Sciatic nerve (tissue), 2 donors: ENCODE measurements at places on chromosomes 16 and 17.
A peak's percentile ranks its signal among the peaks of the same experiment; 100 is the strongest.

DNA sequence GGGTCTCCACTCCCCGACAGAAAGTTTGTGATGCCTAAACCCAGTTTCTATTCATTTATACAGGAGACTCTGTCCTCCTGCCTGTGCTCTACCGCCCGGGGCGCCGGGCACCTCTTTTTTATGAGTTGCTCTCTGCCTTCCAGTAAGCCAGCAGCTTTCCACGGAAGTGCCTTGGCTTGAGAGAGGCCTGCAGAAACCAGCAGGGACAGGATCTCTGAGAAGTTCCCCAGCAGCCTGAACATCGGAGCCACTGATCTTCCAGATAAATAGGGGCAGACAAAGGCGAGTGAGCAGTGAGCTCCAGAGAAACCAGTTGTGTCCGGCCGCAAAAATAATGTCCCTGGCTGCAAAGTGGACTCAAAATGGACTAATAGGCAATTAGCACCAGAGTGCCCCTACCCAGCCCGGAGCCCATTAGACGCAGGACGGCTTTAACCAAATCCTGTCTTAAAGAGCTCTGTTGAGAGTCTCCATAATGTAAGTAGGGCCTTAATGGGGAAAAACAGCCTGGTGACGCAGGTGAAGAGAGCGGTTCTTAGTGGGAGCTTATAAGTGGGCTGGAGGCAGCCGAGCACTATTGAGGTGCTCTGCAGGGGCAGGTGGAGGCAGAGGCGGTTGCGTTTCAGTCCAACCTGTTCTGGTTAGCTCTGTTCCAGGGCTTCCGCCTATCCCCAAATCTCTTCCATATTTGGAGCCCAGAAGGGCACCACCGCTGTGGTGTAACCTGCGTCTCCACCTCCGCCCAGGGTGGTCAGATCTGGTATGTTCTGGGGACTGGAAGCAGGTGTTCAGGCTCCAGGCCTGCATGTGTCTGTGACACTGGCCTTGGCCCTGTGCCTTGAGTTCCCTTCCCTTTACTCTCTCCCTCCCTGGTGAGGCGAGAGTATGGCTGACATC lies 74.1 kb downstream of the NT5M start:
- no peak for DNase-seq

GRCh38 chr16:71867939-71868338 lies 16.0 kb downstream of the ZNF821 start:
- no peak for DNase-seq

GRCh38 chr16:4803401-4803844 lies 990 bp upstream of the ROGDI start:
- DNase-seq: no peak

- DNase-seq: no peak
Observed at GRCh38 chr16:24839347-24839972, 6.3 kb upstream of the SLC5A11 start.

DNA sequence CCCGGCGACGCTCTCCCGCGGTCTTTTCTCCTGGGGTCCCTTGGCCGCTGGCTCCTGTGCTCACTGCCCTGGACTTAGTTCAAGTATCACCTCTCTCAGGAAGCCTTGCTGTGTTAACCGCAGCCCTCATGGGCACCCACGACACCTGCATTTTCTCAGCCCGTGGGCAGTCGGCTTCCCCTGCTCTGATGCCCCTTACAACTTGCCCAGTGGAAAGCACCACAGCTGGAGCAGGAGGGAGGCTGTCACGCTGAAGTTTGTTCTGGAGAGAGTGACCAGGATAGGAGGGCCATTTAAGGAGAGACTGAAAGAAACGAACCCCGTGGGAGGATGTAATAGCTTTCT lies 395 bp downstream of the STXBP4 start:
- no peak for DNase-seq

GRCh38 chr17:44919885-44920564 lies 4.7 kb upstream of the GFAP start:
- peak; percentile 85 for DNase-seq

DNA sequence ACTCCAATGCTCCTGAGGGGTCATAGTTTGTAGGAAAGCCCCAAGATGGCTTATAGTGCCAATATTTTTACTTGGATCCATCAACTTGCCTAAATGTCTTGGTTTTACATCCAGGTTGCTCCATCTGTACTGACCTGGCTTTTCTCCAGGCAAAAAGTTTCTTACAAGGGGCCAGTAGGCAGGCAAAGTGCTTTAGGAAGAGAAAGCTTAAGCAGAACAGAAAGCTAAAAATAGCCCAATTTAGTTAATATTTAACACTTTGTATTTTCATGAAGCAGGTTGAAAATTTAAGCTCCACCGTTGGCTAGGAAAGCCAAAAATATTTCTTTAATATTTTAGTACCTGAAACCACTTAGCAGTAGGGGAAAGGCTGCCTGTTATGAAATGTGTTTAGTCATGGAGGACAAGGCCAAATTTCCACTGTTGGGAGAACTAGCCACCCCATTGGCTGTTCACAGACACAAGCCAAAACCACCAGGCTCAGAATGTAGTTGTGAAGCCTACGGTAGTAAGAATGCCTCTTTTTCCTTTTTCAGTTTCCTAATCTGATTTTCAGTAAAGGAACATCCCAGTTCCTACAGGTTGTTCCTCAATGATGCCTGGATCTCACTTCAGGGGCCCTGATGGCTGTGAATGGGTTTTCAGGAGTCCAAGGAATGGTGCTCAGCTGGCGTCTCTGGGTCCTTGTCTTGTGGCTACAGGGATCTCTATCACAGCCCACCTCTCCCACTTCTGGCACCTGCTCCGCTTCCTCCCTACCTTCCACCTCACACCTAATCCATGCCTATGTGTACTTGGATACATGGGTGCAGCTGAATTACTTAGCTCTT lies 324.8 kb downstream of the PMP22 start:
- DNase-seq: no peak

DNA sequence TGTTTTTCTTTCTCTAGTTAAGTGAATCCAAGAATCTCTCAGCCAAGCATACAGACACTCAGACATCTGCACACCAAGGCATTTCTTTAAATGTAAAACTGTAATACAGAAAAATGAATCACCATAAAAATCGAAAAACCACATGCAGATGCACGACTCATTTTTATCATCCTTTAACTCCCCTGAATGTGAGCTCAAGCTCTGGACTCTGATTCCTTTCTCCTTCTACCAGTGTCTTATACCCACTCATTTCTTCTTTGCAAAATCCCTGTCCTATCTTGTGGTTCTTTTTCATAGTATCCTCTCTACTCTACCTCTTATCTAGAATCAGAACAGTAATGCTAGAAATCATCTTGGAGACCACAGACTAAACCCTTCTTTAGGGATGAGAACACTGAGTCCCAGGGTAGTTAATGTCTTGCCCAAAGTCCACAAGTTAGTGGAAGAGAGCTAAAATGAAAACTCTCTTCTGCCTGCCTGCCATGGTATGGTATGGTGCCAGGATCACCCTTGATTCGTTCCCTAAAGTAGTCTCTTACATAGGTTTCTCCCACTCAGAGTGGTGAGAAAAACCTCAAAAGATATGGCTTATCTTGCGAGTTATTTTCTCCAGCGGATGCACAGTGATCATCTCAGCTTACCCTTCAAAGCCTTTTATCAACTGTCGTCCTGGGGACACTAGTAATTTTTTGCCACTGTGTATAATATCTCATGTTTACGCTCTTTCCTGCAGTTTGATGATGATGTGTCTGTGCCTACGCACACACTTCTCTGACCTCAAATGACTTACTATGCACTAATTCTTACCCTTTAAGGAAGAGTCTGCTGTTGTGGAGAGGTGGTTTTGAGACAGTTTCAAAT lies 30.2 kb downstream of the BRD7 start:
- no peak for DNase-seq

GRCh38 chr16:15649727-15650018 lies 372 bp upstream of the NDE1 start:
- DNase-seq: no peak

- DNase-seq: no peak
Observed at GRCh38 chr16:67177743-67178699, 5.7 kb downstream of the MATCAP1 start.

DNA sequence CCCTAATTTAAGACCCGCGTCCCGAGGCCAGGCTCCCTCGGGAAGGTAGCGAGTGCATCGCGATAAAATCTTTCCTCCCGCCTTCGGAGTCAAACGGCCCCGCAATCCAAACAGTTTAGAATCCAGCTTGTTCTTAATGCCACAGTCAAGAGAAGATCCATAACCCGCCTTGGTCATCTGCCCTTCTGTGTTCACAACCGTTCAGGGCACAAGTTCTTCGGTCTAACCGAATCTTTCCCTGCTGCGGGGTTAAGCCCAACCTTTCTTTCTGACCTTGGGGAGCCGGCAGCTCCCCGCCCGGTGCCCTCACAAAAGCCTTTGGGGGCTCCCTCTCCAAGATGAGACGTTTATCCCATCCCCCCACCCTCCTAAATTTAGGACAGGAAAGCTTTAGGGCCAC lies 30.3 kb downstream of the CPSF4L start:
- no peak for DNase-seq

DNA sequence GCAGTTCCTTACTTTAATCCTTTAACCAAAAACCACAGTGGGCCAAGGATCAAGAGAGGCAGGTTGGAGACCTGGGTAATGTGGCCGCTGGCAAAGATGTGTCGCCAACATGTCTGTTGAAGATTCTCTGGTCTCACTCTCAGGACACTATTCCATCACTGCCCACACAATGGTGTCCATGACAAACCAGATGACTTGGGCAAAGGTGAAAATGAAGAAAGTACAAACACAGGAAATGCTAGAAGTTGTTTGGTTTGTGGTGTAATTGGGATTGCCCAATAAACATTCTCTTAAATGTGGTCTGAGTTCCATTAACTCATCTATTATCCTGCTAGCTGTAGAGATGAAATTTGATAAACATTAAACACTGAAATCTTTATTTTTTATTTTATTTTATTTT lies 43.3 kb downstream of the SALL1 start:
- DNase-seq: no peak

DNA sequence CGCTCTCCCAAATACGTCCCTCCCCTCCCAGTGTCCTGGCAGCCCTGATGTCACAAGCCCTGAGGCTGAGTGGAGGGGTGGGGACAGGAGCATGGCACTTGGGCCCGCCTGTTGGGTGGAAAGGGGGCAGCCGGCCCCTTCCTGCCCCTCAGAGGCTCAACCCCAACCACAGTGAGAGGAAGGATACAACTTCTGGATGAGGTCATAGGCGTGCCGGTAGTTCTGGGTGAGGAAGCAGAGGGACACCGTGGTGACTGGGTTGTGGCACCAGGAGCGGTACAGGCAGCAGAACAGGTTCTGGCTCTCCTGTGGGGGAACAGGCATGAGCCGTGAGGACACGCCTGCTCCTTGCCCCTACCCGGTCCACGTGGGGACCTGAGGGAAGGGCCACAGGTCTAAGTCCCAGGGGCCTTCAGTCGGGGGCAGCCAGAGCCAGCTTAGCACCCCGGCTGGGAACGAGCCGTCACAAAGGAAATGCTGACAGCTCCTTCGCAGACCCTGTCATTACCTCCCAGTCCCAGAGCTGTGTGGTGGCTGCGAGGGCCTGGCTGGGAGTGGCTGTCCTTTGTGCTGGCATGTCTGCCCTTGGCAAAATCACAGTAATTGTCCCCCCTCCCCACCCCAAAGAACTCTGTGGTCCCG lies 11.2 kb upstream of the MTSS2 start:
- no peak for DNase-seq

DNA sequence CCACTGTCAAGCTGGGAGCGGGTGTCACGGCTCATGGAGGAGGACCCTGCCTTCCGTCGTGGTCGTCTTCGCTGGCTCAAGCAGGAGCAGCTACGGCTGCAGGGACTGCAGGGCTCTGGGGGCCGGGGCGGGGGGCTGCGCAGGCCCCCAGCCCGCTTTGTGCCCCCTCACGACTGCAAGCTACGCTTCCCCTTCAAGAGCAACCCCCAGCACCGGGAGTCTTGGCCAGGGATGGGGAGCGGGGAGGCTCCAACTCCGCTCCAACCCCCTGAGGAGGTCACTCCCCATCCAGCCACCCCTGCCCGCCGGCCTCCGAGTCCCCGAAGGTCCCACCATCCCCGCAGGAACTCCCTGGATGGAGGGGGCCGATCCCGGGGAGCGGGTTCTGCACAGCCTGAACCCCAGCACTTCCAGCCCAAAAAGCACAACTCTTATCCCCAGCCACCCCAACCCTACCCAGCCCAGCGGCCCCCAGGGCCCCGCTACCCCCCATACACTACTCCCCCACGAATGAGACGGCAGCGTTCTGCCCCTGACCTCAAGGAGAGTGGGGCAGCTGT lies 11.6 kb downstream of the SLC52A1 start:
- no peak for DNase-seq

- no peak for DNase-seq
Observed at GRCh38 chr16:14485811-14486519, 144.1 kb downstream of the PARN start.

DNA sequence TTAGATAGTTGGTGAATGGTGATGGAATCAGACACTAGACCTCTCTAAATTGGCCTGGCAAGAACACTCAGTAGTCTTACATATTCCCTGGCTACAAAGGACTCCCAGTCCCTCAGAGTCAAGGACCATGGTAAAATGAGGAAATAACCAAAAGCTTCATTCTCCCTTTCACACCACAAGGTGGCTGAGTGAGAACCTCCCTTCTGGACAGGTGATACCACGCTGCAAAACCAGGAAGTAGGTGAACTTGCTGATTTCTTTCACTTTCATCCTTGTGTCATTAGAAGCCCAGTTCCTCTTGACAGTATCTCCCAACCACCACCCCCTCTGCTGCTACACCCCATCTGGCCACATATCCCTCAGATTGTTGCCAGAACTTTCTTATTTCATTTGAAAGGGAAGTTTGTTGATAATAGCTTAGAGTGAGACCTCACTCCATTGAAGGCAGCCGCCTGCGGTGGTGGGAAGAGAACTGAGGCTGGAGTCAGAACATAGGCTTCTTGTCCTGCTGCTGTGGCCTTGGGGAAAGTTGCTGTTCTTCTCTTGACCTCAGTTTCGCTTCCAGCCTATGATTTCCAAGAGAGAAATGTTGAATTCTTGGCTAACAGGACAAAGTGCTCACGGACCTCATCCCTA lies 290.6 kb upstream of the CCL2 start:
- no peak for DNase-seq

DNA sequence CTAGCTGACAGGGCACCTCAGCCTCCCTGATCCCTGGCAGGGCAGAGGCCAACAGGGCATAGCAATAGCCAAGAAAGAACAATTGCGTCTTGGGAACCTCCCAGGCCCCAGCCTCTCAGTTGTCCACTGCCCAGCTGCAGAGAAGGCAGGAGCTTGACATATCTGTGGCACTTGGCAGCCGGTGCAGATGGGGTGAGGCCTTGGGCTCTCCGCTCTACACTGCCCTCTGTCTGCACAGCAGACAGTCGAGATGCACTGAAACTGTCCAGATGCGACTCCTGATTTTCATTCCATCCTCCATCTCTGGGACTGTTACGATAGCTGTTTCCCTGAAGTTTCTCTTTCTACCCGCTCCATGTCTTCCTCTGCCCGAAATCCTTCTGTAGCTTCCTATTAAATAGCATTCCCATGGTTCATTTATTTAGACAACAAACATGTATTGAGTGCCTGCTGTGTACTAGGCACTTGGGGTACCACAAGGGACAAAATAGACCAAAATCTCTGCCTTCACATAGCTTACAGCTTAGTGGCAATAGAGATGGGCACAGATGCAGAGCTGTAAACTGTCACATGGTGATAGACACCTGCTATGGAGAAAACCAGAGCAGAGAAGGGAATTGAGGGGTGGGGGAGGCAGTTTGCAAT lies 3.3 kb downstream of the POLR3E start:
- DNase-seq: peak; percentile 71

- DNase-seq: no peak
Observed at GRCh38 chr17:34667656-34668055, 88.3 kb downstream of the TMEM132E start.

- no peak for DNase-seq
Observed at GRCh38 chr17:16442141-16442540, 26.8 kb downstream of the TRPV2 start.
